ENCODE measurements at places on chromosomes 2 and 18.

DNA sequence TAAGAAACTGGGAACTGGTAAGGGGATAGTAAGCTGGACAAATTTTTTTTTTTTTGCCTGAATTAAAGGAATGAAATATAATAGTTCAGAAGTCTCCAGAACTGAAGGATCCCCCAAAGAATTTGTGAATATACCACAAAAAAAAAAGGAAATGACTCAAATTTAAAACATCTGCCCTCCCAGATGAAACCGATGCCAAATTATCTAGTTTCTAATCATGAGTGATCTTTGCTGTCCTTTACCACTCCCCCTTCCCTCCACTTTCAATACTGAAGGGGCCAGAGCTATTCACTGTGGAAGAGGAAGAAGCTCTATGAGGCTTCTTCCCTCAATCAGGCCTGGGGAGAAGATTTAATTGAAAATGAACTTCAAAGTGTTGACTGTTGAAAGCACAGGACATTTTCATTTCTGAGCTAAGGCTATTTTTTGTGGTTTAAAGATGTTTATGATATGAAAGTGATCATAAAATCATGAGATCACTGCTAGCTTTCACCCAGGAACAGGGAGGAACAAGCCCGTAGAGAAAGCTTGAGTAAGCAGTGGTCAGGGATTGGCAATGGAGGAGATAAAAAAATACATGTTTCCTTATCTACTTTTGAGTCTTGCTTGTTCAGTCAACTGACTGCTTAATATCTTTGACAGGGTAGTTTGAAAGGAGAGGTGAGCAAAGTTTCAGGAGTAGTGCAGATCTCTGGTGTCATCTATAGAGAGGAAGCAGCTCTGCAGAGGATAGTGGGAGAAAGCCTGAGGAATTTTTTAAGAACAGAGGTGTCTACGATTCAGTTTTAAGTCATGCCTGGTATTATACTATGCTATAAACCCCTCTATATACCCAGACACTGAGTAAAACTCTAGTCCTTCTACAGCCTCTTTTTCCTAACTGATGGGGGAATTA, 409.5 kb upstream of the FIGN start:
- DNase-seq = peak; percentile 15

DNA sequence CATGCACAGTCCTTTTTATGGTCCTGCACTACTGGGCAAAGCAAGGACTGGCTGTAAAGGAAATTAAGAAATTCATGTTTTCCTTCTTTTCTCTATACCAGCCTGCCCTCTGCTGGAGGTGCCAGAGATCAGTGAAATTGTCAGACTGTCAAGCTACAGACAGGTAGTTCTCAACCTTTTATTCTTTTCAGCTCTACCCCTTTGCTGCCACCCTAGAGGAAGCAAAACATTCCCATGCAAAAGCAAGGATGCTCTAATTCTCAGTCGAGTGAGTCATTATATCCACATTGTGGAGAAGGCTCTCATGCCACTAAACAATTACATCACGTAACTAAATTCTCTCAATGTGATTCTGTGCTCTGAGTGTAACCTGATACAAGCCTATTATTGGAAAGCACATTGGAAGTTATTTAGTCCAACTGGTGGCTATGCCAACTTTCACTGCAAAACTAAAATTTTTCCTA, 25.0 kb upstream of the RAPGEF4 start:
- DNase-seq = peak; percentile 74

DNA sequence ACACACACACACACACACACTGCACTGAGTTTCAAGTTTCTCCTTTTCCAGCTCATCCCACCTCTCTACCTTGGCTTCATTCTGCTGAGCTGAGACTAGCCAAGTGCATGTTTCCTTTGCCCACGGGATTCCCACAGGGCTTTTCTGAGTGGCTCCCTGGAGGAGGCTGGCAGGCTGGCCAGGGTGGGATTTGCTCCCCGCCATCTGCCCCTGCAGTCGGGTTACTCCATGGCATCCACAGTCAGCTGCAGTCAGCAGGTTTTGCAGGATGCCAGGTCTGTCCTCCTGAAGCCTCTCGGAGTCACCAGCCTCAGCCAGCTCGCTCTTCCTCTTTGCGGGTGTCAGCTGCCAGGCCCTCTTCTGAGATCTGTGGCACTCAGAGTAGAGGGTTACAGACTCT, 783.7 kb upstream of the SOX11 start:
- no peak for DNase-seq

DNA sequence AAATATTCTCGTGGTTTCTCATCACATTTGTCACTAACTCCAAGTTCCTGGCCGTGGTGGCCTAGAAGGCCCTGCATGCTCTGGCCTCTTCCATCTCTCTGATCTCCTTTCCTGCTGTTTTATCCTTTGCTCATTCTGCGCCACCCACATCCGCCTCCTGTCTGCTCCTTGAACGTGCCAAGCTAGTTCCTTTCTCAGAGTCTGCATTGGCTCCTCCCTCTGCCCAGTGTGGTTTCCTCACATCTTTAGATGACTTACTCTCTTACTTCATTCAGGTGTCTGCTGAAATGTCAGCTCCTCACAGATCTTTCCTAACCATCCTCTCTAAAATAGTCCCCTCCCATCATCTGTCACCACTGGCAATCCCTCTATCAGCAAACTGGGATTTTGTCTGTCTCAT, 158.6 kb upstream of the RBMS1 start:
- no peak for DNase-seq
